Vagina (tissue), 2 donors: ENCODE measurements at places on chromosomes 6 and 20. TPM values are rescaled to one million over a fixed set of nuclear protein-coding genes. Genes with fewer than 3 reads are reported as not detected.

- DNase-seq, result no peak
Measured at GRCh38 chr6:131791476-131791875, 16.3 kb upstream of the ENPP1 start.

DNA sequence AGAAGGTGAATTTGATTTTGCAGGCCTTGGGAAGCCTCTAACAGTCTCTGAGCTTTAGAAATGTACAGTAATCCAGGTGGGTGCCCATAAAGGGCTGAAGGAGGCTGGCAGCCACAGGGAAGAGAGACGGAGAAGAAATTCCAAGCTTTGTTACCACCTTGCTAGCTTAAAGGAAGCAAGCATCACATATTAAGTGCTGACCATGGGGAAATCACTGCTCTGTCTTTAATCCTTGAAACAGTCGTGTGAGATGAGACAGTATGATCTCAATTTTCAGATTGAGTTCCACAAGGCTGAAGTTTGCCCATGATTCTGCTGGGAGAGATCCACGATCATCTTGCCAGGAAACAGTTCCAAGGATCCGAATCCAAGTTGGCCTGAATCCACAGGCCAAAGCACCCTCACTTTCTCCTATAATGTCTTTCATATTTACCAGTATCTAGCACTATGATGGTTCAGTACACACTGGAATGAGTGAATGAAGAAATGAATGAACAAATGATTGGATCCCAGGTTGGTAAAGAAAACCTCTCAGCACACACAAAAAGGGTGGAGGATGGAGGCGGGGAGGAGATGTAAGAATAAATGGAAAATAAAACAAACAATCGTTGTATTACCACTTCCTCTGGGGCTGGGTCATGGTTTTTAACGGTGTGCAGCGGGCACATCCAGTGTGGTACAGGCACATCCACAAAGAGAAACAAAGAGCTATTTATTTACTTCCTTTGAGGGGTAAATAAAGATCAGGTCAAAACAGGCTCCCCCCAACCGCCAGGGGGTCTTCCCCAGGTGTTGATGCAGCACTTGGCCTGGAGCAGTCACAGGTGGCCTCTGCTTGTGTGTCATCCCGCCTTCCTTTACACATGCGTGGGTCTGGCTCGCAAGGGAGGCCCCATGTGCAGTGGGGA lies 28.2 kb upstream of the TAF8 start:
- DNase-seq, result no peak

DNA sequence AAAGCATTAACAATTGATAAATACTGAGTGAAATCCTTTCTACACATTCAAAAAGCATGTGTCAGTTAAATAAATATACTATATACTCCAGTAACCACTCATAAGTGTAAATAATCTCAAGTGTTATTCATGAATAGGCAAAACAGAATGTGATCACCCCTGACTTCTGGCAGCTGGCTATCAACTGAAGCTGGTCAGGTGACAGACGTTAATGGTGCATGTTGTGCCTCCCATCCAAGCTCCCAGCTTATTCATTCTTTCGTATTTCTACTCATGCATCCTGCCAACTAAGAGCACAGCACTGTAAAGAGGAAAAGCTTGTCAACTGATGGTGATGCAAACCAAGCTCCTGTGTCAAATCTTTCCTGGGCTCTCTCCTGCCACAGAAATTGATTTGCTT lies 7.7 kb downstream of the PSMB1 start:
- no peak for DNase-seq

DNA sequence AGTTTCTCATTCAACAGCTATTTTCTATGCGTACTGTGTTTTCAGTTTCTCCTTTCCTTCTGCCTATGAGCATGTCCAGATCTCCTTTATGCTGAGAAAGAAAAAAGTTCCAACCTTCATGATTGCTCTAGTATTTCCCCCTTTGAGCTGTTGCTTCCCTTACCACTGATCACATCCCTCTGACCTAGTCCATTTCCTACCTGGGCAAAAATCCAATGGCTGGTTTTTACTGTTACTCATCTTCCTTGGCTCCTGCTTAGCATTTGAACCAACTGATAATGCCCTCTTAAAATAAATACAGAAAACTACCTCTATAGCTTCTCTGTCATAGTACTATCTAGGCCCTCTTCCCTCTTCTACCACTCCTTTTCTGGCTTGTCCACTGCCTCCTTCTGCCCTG lies 6.0 kb downstream of the RFX6 start:
- DNase-seq, result no peak

The TMC2 gene
- not detected for total RNA-seq

DNA sequence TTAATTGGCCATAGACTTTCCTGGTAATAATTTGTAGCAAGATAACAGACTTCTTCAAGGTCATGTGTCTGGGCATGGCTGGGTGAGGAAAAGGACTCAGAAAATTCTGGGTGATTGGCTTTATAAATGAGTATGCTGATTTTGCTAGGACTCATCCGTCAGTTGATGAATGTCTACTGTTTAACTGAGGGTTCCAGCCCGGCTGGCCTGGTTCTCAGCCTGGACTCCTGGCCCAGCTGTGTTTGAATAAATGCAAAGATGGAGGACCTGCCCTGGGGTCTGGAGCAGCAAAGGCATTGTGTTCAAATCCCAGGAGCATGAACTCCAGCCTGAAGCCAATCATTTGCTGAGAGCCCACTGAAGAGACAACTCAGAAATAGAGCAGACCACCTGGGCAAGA lies 323.2 kb downstream of the LRFN2 start:
- DNase-seq, result no peak

DNA sequence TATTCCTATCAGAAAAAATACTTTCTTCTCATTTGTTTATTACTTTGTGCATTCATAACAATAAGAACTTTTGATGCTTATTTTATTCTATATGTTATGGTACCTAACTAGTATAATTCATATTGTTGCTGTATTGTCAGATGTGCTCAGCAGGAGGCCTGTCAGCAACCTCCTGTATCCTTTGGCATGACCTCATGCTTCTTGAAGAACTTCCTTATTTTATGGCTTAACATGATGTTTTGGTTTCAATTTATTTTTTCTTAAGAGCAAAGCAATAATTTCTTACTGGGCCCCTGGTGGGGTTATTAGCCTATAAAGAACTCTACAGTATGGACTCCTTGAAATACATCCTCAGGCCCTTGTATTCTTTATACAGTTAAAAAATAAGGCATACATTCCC lies 17.3 kb downstream of the GGTLC1 start:
- DNase-seq, result no peak

GRCh38 chr20:23391707-23392310 lies 29.5 kb downstream of the NAPB start:
- DNase-seq, result no peak

The BPIFB6 gene
- total RNA-seq, result not detected
